ENCODE measurements at places on chromosomes 7 and 10. TPM values are rescaled to one million over a fixed set of nuclear protein-coding genes. Genes with fewer than 3 reads are reported as not detected.

The PRSS37 gene
- not detected for total RNA-seq

The ADARB2 gene
- total RNA-seq: 0.39 TPM

The CALHM3 gene
- not detected for total RNA-seq

The CASTOR2 gene
- total RNA-seq: 21.3 TPM

The LAMB1 gene
- total RNA-seq: 458 TPM

The EVX1 gene
- not detected for total RNA-seq

The SEMA3E gene
- total RNA-seq: 1.2 TPM

The ATRNL1 gene
- 8.0 TPM for total RNA-seq

The SLC13A4 gene
- total RNA-seq: not detected

The LRRC17 gene
- 71.4 TPM for total RNA-seq

The CPA2 gene
- total RNA-seq: not detected

DNA sequence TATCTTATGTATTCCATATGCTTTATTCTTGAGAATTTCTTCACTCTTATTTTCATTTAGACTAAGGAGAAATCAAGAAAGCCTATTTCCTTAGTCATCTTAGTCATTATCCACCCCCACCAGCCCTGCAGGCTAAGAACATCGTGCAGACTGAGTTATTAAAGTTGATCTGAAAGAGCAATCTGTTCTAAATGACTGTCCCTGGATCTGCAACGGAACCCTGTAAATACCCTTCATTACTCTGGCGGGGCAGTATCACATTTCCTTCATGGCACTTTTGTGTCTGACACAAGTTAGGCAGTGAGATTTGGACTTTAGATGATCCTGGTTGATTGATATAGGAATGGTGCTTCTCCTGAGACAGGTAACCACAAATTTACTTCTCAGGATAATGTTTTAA lies 3.5 kb upstream of the MYPN start:
- no peak for DNase-seq

DNA sequence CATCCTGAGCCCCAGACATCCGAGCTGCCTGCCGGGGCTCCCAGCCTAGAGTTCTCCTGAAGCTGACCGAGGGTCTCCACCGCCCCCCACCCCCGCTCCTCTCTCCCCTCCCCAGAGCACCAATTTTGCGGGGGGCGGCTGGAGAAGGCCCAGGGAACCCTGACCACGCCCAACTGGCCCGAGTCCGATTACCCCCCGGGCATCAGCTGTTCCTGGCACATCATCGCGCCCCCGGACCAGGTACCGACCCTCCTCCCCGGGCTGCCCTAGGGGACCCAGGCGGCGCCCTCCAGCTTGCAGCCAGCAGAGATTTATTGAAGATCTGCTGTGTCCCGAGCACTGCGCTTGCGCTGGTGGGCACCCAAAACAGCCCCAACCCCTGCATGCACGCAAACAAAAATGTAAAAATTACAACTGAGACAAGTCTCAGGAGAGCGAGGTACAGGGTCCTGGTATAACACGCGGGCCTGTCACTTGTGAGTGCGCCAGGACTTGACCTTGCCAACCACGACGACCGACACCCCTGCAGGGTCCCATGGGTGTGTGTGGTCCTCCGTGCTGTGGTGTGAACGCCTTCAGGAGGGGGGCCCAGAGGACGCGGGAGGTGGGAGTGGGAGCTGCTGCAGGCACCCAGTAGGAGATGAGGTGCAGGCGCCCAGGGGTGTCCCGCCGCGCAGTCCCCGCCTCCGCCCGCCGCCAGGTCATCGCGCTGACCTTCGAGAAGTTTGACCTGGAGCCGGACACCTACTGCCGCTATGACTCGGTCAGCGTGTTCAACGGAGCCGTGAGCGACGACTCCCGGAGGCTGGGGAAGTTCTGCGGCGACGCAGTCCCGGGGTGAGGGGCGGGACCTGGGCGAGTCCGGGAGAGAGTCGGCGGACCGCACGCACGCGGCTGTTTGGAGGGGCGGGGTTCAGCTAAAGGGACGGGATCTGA lies 3.1 kb downstream of the PCOLCE start:
- DNase-seq: no peak

GRCh38 chr10:27525819-27526218 lies 21.7 kb downstream of the RAB18 start:
- no peak for DNase-seq

DNA sequence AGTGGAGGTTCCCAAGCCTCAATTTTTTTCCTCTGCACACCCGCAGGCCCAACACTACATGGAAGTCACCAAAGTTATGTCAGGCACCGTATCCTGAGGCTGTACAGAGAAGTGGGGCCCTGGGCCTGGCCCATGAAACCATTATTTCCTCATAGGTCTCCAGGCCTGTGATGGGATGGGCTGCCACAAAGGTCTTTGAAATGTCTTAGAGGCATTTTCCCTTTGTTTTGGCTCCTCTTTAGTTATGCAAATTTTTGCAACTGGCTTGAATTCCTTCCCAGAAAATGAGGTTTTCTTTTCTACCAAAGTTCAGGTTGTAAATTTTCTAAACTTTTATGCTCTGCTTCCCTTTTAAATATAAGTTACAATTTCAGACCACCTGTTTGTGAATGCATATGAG lies 365.2 kb downstream of the HGF start:
- no peak for DNase-seq

DNA sequence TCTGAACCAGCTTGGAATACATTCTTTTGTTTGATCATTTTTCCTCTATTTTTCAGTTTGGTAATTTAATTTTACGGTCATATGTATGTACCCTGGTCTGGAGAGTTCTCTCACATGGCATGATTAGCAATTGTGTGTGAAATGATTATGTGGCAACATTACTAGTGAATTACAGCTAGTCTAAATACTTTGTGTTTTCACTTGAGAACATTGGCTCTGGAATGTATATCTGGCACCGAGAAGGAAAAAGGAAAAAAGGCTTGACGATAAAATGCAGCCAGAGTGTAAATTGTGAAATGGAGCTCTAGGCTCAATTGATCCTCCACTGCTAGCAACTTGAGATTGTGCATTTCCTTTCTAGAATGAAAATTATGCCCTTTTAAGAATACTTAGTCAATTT lies 397.2 kb downstream of the EXOC4 start:
- DNase-seq: no peak

DNA sequence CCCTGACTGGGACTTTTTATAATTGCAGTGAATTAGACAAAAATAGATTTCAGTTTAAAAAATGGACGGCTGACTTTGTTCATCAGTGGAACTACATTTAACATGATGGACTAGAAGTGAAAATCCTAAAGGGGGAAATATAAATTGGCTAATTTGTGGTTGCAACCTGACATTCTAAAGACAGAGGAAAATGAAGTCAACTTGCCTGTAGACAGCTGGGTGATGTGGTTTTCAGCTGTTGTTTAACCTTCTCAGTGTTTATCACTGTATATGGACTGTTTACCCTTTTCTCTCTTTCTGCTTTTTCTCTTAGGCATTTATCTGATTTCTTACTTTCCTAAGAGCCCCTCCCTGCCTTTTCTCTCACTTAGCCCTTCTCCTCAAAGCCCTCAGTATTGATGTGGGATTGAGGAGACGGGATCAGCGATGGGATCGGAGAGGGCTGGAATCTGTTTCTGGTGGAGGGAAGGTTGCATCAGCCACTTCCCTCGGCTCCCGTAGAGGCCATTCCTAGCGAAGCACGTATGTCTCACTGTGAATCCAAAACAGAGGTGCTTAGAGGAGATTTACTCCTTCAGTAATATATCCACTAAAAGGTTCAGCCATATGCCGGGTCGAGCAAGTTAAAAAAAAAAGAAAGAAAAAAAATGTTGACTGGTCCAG lies 109.0 kb upstream of the KLF6 start:
- DNase-seq: no peak

DNA sequence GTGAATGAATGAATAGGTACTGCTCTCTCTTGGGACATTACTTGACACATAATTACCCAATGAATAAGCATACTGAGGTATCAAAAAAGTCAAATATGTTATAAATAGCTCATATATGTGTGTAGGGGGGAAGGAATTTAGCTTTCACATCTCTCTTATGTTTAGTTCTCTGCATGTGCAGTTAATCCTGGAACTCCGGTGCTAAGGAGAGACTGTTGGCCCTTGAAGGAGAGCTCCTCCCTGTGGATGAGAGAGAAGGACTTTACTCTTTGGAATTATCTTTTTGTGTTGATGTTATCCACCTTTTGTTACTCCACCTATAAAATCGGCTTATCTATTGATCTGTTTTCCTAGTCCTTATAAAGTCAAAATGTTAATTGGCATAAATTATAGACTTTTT lies 1.2 kb downstream of the CFTR start:
- no peak for DNase-seq

GRCh38 chr10:63886281-63887022 lies 365.3 kb downstream of the REEP3 start:
- no peak for DNase-seq

- DNase-seq: no peak
Measured at GRCh38 chr7:103687951-103688350, 241.9 kb upstream of the SLC26A5 start.

DNA sequence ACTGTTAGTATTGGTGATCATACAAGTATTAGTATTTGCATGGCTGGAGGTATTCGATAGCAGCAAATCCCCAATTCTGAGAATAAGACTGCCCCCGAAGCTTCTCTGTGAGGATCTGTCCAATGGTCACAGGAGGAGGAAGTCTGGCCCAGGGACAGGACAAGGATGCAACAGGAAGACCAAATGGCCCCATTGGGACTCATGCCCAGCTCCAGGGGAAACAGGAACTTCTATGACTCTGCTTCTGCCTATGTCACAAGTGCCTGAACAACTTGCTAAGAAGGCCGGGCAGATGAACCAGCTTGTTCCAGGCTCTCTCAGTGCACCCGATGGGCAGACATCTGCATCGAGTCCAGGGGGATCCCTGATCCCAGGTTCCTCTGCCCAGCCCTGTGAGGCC lies 172.0 kb upstream of the GRB10 start:
- DNase-seq: peak; percentile 37

DNA sequence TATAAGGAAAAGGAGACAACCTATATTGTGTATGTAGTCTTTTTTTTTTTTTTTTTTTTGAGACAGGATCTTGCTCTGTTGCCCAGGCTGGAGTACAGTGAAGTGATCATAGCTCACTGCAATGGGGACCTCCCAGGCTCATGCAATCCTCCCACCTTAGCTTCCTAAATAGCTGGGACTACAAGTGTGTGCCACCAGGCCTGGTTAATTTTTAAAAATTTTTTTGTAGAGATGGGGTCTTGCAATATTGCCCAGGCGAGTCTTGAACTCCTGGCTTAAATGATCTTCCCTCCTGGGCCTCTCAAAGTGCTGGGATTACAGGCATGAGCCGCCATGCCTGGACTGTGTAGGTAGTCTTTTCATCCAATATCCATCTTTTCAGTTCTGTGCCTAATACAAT lies 78.7 kb upstream of the ARHGAP21 start:
- DNase-seq: no peak

GRCh38 chr10:133334503-133335245 lies 2.0 kb downstream of the CALY start:
- DNase-seq: no peak

DNA sequence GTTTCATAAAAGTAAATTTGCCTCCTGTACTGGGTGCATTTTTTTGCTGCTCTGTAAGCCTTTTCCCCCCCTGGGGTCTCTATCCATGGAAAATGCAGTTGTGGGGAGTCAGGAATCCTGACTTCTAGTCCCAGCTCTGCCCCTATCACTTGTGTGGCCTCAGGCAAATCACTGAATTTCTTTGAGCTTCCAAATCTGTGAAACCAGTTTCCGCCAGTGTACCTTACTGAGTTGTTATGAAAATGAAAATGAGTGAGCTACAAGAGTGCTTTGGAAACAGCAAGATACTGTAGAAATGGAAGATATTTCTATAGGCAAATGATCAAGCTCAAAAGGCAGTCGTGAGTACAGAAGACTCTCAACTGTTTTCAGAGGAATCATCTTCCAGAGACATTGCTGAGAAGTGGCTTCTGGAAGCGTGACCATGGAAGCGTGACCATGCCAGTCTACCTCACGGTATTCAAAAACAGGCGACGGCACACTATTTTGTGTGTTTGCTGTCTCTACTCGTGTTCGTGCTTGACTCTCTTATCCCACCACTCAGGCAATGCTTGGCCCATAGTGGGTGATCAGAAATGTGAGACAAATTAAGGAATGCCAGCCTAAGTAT lies 107.4 kb downstream of the ATXN7L1 start:
- no peak for DNase-seq

DNA sequence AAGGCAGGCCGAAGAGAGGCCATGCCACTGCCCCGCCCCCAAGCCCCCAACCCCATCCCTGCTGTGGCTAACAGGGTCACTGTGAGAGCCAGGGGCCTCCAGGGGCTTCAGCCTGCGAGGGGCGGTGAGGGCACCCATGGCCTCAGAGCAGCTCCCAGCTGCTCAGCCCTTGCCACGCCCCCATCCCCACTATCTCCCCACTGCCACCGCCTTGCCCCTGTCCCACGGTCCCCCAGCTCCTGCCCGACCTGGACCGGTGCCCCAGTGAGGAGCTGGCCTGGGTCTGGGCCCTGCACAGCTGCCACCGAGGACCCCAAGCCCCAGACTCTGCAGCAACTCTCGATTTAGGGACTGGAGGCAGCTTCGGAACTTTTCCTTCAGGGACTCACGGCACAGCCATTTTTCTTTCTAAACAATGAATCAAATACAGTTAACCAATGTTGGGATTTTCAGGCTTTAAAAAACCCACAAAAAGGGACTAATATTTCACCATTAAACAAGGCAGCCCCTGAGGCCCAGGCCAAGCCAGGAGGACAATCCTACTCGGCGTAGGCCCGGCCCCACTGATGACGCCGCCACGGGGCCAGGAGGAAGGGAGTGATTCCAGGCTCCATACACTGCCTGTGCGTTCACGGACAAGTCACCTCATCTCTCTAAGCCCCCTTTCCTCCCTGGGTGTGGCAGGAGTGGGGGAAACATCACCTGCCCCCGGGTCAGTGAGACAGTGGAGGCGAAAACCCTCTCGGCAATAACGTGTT lies 237.1 kb downstream of the ELFN1 start:
- no peak for DNase-seq

DNA sequence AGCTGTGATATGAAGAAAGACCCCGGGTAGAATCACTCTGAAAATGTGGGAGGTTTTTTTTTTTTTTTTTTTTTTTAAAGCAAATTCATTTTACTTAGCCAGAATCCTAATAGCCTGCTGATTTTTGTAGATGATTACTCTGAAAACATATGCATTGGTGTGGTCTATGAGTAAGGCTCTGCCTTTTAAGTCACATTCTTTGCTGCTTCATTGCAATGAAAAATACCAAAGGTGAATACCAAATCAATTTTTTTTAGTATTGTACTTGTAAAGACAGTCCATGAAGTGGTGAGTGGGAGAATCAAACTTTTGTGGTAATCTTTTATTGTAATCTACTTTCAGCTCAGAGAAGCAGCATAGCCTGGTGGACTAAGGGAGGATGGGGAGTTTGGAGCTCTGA lies 130.3 kb downstream of the SDK1 start:
- DNase-seq: no peak

GRCh38 chr7:20352573-20353306 lies 22.0 kb downstream of the ITGB8 start:
- no peak for DNase-seq

- no peak for DNase-seq
Measured at GRCh38 chr7:139587535-139587934, 64.0 kb downstream of the CLEC2L start.

DNA sequence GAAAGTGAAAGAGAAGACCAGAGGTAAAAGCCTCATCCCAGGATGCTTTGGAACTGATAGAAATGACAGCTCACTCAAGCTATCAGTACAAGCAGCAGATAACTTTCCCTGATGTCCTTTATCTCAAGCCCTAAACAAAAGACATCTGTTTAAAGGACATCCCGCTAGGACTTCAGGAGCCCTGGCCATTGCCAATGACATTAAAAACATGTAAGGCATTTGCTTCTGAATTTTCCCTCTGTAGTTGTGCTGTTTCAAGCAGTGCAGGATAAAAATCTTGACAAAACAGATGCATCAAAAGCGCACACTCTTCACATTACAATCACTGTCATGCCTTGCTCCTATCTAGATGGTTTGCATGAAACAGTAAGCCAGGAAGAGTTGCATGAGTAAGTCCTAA lies 159.8 kb downstream of the AOAH start:
- no peak for DNase-seq

Data from glomerular endothelial cell (primary cell).